HCT116 (cell line): ENCODE measurements at places on chromosomes 13 and 19. TPM values are rescaled to one million over a fixed set of nuclear protein-coding genes. Genes with fewer than 3 reads are reported as not detected.

- DNase-seq, result no peak
- no peak overlapping the region for H3K27ac ChIP-seq
- H3K36me3 ChIP-seq, result peaks cover 63% of the 10 kb centered on the region
- H3K27me3 ChIP-seq, result no peaks in the 10 kb centered on the region
- peaks cover 3% of the 10 kb centered on the region; the same call in 1 of the 2 replicates for H3K4me1 ChIP-seq
Measured at GRCh38 chr13:114324334-114324733, 10.0 kb downstream of the CHAMP1 start.

DNA sequence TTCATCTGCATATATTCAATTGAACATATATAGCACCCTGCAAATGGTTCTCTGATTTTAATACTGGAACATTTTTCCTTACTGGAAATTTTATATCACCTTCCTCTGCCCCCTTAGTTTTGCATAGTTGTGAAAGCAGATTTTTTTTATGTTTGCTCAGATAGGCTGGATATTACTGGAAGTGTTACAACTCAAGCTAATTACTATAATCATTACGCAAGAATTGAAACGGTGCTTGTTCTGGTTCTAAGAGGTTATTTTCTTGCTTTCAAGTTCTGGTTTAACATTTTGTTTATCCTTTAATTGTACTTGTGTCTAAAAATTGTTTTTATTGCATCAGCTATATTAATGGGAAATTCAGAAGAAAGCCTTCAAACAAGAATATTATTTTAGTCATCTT lies 95.6 kb upstream of the MYO16 start:
- peaks cover 13% of the 10 kb centered on the region; the same call in 1 of the 2 replicates for H3K27me3 ChIP-seq
- DNase-seq, result no peak
- H3K4me1 ChIP-seq, result no peaks in the 10 kb centered on the region

DNA sequence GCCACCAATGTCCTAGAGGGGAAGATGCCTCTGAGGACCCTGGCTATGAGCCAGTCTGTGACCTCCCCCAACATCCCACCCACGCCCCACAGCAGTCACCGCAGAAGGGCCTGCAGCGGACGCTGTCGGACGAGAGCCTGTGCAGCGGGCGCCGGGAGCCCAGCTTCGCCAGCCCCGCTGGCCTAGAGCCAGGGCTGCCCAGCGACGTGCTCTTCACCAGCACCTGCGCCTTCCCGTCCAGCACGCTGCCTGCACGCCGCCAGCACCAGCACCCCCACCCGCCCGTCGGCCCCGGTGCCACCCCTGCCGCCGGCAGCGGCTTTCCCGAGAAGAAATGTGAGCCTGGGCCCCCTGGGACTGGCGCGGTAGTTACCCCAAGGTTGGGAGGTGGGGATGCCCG lies 30.6 kb downstream of the DPF1 start:
- H3K27me3 ChIP-seq, result no peaks in the 10 kb centered on the region
- no peak overlapping the region for H3K27ac ChIP-seq
- no peaks in the 10 kb centered on the region; the same call in 1 of the 2 replicates for H3K4me1 ChIP-seq
- H3K4me3 ChIP-seq, result no peak overlapping the region

GRCh38 chr13:74129500-74130191 lies 4.6 kb downstream of the KLF12 start:
- H3K36me3 ChIP-seq, result no peaks in the 10 kb centered on the region
- no peak overlapping the region for H3K27ac ChIP-seq
- H3K4me3 ChIP-seq, result no peak overlapping the region
- H3K4me1 ChIP-seq, result peaks cover 35% of the 10 kb centered on the region
- H3K27me3 ChIP-seq, result no peaks in the 10 kb centered on the region

DNA sequence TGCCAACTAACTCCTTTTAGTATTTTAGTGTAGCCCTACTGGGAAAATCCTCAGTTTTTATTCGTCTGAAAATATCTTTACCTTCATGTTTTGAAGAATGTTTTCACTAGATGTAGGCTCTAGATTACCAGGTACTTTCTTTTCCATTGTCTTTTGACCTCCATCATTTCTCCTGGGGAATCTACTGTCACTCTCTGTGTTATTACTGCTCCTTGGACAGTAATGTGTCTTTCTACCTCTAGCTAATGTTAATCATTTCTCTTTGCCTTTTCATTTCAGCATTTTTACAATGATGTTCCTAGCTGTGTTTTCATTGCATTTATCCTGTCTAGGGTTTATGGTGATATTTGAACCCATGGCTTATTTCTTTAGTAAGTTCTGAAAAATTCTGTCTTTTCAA lies 61.9 kb downstream of the SPACA7 start:
- H3K36me3 ChIP-seq, result no peaks in the 10 kb centered on the region
- no peak for DNase-seq
- H3K27ac ChIP-seq, result no peak overlapping the region
- H3K4me1 ChIP-seq, result no peaks in the 10 kb centered on the region
- no peak overlapping the region for H3K4me3 ChIP-seq

DNA sequence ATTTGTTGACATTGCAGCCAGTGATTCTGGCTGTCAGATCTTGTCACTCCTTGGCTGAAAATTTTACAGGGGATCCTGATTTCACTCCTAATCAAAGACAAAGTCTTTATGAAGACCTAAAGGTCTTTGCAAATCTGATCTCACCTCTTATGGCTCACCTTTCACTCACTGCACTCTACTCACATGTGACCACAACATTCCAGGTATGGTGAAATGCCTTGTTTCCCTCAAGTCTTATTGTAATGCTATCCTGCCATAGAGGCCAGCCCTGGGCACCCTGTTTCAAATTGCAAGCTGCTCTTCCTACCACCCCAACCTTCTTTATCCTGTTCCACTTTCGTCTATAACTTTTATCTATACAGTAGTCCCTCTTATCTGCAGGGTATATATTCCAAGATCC lies 200.1 kb downstream of the NDFIP2 start:
- no peaks in the 10 kb centered on the region for H3K27me3 ChIP-seq
- H3K4me3 ChIP-seq, result no peak overlapping the region
- no peak overlapping the region for H3K27ac ChIP-seq
- H3K36me3 ChIP-seq, result no peaks in the 10 kb centered on the region; the same call in 1 of the 2 replicates
- H3K4me1 ChIP-seq, result no peaks in the 10 kb centered on the region

DNA sequence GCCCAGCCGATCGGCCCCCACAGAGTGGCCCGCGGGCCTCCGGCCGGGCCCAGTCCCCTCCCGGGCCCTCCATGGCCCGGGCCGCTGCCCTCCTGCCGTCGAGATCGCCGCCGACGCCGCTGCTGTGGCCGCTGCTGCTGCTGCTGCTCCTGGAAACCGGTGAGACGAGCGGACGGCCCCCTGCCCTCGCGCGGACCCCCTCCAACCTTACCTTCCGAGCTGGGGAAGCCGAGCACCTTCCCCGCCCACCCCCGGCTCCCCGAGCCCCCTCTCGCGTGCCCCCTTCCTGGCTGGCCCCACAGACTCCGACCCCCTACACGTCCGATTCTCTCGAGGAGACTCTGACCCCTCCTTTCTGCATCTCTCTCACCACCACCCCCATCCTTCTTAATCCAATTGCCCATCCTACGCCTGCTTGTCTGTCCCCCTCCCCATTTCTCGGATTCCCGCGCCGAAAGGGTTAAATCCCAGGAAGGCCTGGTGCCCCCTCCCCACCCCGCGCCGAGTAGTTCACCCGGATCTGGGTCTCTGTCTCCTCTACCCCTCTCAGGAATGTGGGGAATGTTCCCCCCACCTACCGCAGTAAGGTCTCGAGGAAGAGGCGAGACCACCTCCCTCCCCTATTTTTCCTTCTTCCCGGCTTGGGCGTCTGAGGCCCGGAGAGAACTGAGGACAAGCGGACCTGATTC lies 502 bp downstream of the NECTIN2 start:
- DNase-seq, result no peak
- H3K27ac ChIP-seq, result peak overlapping the region; percentile 92
- no peaks in the 10 kb centered on the region for H3K27me3 ChIP-seq
- H3K4me1 ChIP-seq, result peaks cover 65% of the 10 kb centered on the region
- H3K36me3 ChIP-seq, result no peaks in the 10 kb centered on the region

DNA sequence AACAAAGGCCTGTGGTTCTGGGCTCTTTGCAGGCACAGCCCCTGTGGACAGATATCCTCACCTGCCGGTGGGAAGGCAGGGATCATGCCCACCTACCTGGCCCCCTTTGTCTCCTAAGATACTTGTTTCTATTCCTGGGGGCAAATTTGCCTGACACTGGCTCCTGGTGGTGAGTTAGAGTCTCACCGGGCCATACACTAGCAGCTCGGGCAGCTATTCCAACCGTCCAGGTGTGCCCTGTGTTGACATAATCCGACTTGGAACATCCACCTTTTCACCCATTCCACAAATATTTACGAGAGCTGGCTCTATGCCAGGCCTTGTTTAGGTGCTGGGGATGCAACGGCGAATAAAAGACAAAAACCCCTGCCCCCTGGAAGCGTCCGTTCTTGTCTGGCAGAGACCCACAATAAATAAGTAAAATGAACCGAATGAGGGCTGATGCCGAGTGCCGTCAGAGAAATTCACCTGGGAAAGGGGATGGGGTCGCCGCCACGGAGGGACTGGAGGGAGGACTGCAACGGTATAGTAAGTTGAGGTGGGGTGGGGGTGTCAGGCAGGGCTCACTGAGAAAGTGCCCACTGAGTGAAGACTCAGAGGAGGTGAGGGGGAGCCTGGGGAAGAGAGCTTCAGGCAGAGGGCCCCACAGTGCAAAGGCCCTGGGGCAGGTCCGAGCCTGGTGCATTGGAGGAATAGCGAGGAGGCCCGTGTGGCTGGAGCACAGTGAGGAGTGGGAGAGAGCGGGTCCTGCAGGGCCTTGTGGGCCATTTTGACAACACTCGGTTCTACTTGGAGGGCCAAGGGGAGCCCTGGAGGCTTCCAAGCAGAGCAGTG lies 43.2 kb upstream of the RANBP3 start:
- no peak overlapping the region for H3K4me3 ChIP-seq
- H3K27me3 ChIP-seq, result no peaks in the 10 kb centered on the region
- no peaks in the 10 kb centered on the region for H3K4me1 ChIP-seq
- H3K36me3 ChIP-seq, result no peaks in the 10 kb centered on the region

DNA sequence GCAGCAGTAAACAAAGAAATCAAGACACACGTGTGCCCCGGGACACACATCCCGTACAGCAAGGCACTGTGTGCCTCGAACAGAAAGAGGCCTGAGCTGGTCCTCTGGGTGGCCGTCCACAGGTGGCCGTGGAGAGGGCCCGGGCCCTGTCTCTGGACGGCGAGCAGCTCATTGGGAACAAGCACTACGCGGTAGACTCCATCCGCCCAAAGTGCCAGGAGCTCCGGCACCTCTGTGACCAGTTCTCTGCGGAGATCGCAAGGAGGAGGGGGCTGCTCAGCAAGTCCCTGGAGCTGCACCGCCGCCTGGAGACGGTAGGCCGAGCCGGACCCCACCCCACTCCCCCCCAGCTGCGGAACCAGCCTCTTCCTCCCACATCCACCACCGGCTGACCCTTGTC lies 30.7 kb upstream of the F7 start:
- H3K4me1 ChIP-seq, result no peaks in the 10 kb centered on the region
- 0 out of 2 replicates have a peak, but pooled peaks cover 7% of the 10 kb centered on the region for H3K27me3 ChIP-seq
- DNase-seq, result no peak
- no peaks in the 10 kb centered on the region for H3K36me3 ChIP-seq
- no peak overlapping the region for H3K4me3 ChIP-seq

DNA sequence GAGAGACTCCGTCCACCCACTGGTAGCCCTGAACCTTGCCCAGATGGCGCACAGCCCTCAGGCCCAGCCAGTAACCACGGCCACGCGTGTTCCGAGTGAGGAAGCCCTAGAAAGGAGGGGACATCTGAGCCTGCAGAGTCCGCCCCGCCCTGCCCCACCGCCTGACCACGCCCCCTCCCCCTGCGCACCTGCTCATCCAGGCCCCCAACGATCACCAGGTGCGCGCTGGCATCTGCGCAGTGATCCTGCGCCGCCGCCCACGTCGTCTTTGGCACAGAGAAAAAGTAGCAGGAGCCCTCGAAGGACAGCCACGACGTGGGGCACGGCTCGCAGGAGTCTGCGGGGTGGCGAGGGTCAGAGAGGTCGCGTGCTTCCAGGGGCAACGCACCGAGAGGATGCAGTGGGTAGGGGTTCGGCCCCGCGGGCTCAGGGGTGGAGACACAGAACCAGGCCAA lies 2.1 kb downstream of the CLEC4G start:
- H3K4me1 ChIP-seq, result no peaks in the 10 kb centered on the region
- H3K36me3 ChIP-seq, result no peaks in the 10 kb centered on the region
- H3K27ac ChIP-seq, result no peak overlapping the region
- no peak overlapping the region for H3K4me3 ChIP-seq
- DNase-seq, result no peak

GRCh38 chr13:101327871-101328270 lies 88.4 kb downstream of the NALCN start:
- DNase-seq, result no peak
- no peaks in the 10 kb centered on the region for H3K4me1 ChIP-seq
- no peaks in the 10 kb centered on the region for H3K27me3 ChIP-seq
- no peak overlapping the region for H3K27ac ChIP-seq
- H3K36me3 ChIP-seq, result no peaks in the 10 kb centered on the region
- no peak overlapping the region for H3K4me3 ChIP-seq

DNA sequence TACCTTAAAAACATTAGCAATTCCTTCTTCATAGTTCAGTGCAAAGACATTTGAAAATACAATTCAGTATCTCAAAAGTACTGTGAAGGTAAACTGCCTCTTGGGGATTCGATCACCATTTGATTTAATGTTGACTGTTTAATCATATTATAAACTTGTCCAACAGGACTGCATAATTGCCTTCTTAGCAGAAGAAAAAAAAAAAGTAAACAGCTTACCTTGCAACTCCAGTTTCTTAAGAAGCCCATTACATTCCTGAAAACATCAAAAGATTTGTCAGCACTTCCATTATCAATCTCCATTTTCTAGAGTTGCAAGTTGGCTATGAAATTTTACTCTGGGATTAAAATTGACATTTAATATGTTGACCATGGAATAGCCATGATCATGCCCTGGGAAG lies 1154.6 kb downstream of the OLFM4 start:
- DNase-seq, result no peak
- H3K27ac ChIP-seq, result no peak overlapping the region
- no peak overlapping the region for H3K4me3 ChIP-seq
- H3K36me3 ChIP-seq, result no peaks in the 10 kb centered on the region
- H3K4me1 ChIP-seq, result no peaks in the 10 kb centered on the region
- H3K27me3 ChIP-seq, result no peaks in the 10 kb centered on the region

- no peak for DNase-seq
- H3K27me3 ChIP-seq, result no peaks in the 10 kb centered on the region
- H3K36me3 ChIP-seq, result no peaks in the 10 kb centered on the region
- no peak overlapping the region for H3K4me3 ChIP-seq
- no peaks in the 10 kb centered on the region for H3K4me1 ChIP-seq
- no peak overlapping the region for H3K27ac ChIP-seq
Measured at GRCh38 chr19:21439201-21439751, 42.3 kb downstream of the ZNF493 start.

DNA sequence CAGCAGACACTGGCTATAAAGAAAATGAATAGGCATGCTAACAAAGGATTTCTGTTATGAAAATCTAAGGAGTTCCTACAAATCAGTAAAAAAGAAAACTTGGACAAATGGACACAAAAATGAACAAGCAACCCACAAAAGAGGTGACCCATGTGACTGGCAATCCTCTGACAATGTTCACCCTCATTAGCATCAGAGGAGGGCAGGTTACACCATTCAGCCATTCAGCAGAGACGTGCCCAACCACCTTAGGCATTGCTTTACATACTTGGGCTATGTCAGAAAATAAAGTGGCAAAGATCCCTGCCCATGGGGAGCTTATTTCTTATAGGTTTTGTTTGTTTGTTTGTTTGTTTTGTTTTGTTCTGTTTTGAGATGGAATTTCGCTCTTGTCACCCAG lies 46.0 kb downstream of the TNFRSF19 start:
- peaks cover 8% of the 10 kb centered on the region; the same call in 1 of the 2 replicates for H3K4me1 ChIP-seq
- H3K27ac ChIP-seq, result no peak overlapping the region
- peaks cover 6% of the 10 kb centered on the region; the same call in 1 of the 2 replicates for H3K27me3 ChIP-seq
- H3K36me3 ChIP-seq, result no peaks in the 10 kb centered on the region
- H3K4me3 ChIP-seq, result no peak overlapping the region

The LRRC63 gene
- not detected for total RNA-seq

The UBE2L5 gene
- total RNA-seq, result 0.15 TPM

The ANKRD24 gene
- total RNA-seq, result 1.7 TPM

The C2CD4C gene
- 7.1 TPM for total RNA-seq

The TNNI3 gene
- total RNA-seq, result 42.1 TPM

The HIF3A gene
- total RNA-seq, result 0.98 TPM

The SULT2A1 gene
- total RNA-seq, result 0.27 TPM
